Stimulated activated CD8-positive, alpha-beta memory T cell treated with anti-CD3 and anti-CD28 coated beads, Interleukin-12 subunit alpha, Interleukin-12 subunit beta, amount 100 ng/mL, for 1 hour (primary cell): ENCODE measurements at places on chromosomes 5 and 9.

- DNase-seq, result no peak
Measured at GRCh38 chr5:345404-346195, 24.1 kb downstream of the AHRR start.

GRCh38 chr5:100505984-100506670, 29.0 kb upstream of the FAM174A start:
- DNase-seq, result no peak

GRCh38 chr5:18270635-18271338, 636.5 kb downstream of the TAF11L14 start:
- no peak for DNase-seq

GRCh38 chr9:86458191-86458855, 104.1 kb upstream of the TUT7 start:
- DNase-seq, result no peak

DNA sequence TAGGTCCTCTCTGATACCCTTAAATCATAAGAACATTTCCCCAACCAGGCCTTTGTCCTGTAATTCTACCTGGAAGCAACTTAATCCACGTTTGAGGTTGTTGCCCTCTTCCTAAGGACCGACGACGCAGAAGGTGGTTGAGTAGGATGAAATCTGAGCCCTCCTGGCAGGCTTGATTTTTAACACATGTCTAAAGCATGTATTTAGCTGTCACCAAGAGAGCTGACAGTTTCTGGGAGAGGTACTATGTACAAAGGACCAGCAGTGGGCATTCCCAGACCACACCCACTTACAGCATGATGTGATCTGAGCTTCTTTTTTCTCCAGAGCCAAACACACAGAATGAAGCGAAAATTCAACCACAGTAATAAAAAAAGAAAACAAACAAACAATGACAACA, 260.9 kb downstream of the SH3GL2 start:
- no peak for DNase-seq

GRCh38 chr5:96750110-96750822, 57.5 kb downstream of the ERAP1 start:
- DNase-seq, result no peak

DNA sequence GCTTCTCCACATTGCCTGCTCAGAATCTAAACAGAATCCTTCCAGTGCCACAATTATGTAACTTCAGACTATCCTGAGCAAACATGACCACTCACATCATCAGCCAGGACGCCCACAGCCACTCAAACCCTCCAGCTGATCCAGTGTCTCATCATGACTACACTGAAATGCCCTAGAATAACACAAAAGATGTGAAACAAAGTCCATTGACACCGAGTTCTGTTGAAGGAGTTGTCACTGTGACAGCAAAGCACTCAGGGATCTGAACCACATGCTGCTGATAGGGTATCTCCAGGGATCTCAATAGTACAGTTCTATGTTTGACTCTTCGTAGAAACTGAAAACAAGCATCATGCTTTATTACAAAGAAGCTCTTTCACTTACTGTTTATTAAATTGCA, 150.2 kb downstream of the GABBR2 start:
- DNase-seq, result no peak

GRCh38 chr5:159844267-159845121, 71.8 kb upstream of the ADRA1B start:
- DNase-seq, result no peak

DNA sequence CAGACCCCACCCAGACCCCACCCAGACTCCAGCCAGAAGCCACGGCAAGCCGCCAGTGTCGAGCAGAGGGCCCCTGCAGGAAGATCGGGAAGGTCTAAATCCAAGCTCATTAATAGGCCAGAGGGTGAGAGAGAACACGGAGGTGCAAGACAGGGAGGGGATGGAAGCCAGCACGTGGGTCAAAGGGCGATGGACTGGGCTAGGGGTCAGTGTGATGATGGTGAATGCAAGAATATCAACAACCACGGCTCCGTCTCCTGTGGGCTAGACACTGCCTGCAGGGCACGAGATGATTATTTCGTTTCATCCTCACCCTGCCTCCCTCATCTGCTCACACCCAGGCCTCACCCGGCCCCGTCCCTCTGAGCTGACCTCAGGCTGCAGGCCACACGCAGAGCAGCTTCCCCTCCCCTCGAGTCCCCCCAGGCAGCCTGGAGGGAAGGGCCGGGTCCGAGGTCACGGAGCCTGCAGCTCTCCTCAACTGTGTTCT, 122.0 kb downstream of the COL23A1 start:
- no peak for DNase-seq

GRCh38 chr9:16357828-16358227, 512.6 kb downstream of the BNC2 start:
- no peak for DNase-seq

GRCh38 chr5:167452136-167452535, 839.3 kb upstream of the WWC1 start:
- DNase-seq, result no peak

GRCh38 chr5:95009812-95010211, 275.1 kb downstream of the MCTP1 start:
- no peak for DNase-seq

- no peak for DNase-seq
Measured at GRCh38 chr5:168328814-168329213, 37.4 kb downstream of the WWC1 start.

DNA sequence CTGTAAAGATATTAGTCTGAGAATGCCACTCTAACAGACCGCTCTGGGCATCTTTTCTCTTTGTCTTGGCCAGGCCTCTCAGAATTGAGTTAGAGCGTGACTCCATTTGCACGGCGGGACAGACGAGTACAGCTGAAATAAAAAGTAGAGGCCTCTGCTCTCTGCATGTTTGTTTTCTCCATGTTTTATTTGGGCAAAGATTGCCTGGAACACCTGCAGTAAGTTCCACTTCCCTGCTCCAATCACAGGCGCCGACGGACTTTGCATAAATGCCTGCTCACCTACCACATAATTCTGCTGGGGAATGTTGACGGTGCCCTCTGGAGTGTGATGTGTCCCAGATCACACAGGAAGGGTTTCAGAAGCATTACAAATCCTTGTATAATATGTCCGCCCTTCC, 10.6 kb downstream of the SPOCK1 start:
- no peak for DNase-seq

DNA sequence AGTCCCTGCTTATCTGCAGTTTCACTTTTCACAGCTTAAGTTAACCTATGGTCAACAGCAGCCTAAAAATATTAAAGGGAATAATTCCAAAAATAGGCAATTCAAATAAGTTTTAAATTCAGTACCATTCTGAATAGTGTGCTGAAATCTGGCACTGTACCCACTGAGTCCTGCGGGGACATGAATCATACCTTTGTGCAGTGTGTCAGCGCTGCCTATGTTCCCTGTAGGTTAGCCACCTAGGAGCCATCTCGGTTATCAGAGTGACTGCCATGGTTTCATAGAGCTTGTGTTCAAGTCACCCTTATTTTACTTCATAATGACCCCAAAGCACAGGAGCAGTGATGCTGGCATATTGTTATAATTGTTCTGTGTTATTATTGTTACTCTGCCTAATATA, 139.9 kb downstream of the GPBP1 start:
- no peak for DNase-seq

DNA sequence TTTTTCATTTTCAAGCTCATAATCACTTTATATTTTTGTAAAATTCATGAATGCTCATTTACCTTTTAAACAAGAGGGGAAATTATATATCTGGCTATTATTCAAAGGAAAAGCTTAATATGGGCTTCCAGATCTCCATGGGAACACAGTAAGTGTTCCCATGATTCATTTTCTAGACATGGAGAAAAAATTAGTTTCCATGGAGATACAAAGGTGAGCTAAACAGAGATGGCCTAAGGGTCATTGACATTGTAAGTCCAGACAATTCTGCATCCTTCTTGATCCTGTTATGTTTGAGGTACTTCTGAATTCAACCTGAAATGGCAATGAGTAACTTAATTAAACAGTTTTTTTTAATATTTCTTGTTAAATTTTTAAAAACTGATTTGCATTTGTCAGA, 341.4 kb upstream of the PRR16 start:
- DNase-seq, result no peak

- DNase-seq, result no peak
Measured at GRCh38 chr5:55966284-55966683, 28.5 kb downstream of the IL6ST start.

GRCh38 chr9:107637421-107638420, 148.2 kb upstream of the KLF4 start:
- no peak for DNase-seq

DNA sequence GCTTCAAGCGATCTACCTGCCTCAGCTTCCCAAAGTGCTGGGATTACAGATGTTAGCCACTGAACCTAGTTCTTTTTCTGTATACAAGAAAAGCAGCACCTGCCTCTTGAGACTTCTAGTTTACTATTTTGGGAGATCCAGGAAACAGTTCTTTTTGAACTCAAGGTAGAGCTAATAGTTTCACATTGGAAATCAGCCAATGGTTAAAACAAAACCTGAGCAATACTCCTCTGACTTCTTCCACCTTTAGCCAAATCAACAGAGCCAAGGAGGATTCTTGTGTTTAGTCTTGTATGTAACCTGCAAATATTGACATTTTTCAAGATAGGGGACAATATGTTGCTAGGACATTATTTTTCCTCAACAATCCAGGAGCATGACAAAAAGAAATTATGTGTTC, 349.4 kb downstream of the SH3GL2 start:
- DNase-seq, result no peak

DNA sequence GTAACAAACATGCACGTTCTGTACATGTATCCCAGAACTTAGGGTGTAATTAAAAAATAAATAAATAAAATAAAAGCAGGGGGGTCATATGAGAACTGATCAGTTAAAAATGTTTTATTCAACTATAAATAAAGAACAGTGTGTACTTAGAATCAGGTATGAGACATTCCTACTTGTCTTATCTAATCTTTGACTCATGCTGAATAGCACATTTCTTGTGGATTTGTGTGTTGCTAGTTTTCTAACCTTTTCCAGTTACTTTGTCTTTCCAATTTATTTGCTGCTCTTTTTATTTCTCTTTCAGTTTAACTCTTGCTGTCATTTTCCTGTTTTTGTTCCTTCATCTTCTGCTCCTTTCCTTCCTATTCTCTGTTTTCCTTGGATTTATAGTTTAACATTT, 1917.1 kb upstream of the CDH6 start:
- DNase-seq, result no peak

DNA sequence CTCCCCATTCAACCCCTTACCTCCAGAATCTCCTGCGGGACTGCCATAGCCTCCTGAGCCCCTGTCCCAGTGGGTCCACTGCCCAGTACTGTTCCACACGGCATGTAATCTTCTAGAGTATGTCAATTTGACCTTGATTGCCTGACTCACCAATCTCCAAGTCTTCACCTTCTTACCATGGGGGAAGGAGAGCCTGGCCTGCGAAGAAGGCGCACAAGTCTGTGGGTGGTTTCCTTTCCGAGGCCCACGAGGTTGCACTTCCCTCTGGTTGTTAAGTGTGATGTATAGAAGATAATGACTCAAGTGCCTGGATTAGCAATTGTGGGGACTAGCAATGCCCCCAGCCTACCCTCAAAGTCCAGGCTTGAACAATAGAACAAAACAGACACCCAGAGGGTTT, 8.1 kb upstream of the TENT4A start:
- no peak for DNase-seq

GRCh38 chr5:158837908-158838307, 261.8 kb downstream of the EBF1 start:
- DNase-seq, result no peak

DNA sequence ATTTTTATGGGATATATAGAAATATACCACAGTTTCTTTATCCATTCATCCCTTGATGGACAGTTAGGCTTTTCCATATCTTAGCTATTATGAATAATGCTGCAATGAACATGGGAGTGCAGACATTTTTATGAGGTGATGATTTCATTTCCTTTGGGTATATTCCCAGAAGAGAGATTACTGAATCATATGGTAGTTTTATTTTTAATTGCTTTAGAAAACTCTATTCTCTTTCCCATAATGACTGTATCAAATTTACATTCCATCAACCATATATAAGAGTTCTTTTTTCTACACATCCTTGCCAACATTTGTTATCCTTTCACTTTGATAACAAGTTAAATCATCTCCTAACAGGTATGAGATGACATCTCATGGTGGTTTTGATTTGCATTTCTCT, 821.6 kb downstream of the TLE1 start:
- DNase-seq, result no peak

DNA sequence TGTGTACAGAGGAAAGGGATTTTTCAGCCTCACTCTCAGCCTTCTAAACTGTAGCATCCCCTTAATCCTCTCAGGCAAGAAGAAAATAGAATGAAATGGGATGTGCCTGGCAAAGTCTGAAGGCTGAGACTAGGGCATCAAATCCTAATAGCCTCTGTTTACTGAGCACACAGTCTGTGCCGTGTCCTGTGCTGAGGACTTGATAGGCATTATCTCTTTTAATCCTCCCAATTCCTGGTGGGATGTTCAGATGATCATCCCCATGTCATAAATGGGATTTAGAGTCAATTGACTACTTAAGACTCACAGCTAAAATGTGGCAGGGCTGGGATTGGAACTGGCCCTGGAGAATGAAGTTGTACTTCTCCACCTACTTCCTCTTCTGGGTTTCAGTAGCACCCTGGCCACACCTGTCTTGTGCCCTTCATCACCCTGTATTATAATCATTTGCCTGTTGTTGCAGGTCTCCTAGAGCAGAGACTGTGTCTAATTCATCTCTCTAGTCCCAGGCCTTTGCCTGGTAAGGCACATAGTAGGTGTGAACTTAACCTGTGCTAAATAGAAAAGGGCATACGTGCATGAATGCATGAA, 81.0 kb downstream of the WWC1 start:
- no peak for DNase-seq

DNA sequence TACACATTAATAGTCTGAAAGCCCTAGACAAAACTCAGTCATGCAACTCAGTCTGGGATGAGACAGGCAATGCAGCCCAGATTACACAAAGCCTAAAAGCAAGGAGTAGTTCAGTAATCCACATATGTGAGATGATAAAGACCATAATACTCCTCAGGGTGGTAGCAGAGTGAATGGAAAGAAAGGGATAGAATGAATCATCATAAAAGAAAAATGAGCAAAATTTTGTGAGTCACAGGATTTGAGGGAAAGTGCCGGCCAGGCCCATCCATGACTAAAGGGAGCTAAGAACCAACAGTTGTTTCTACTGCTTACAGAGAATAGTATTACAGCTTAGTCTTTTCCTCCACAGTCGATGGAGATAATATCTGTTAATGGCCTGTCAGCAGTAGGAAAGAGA, 90.0 kb upstream of the POU5F2 start:
- no peak for DNase-seq

- DNase-seq, result no peak
Measured at GRCh38 chr5:143033535-143034250, 263.5 kb downstream of the ARHGAP26 start.

DNA sequence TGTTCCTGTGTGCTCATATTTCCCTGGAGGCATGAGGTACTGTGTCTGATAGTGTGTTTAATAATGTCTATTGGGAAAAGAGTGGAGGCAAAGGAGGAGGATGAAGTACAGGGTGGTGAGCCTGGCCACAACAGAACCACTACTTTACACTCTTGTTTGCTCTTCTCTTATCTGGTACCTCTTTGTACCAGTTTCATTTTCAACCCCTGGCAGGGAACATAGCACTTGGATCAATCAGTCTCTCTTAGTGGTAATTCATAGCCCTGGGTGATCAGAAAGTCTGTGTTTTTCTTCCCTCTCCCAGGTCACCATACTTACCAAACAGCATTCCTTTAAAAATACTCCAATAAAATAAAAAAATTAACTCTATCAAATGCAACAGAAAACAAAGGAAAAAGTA, 105.4 kb downstream of the DMRT2 start:
- DNase-seq, result no peak

- DNase-seq, result no peak
Measured at GRCh38 chr5:72282878-72283277, 37.2 kb downstream of the MRPS27 start.
